ENCODE measurements at places on chromosomes 4 and X.

DNA sequence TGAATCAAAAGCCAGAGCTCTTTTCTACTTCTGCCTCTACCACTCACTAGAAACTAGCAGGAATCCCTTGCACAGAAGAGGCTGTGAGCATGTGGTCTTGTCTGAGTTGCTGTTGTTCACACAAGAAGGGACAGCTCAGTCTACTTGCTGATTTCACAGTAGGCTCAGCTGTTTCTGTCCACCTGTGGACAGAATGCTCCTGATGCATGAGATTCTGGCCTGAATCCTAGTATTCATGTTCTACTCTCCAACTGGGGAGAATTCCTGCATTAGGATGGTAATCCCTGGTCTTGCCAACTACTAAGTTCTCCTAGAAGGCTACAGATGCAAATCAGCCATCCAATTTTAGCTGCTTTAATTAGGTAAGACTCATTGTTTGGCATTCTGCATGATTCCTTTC lies 112.8 kb downstream of the PPA2 start:
- no peak for DNase-seq

GRCh38 chr4:98148856-98149255 lies 5.6 kb upstream of the STPG2 start:
- DNase-seq: no peak

DNA sequence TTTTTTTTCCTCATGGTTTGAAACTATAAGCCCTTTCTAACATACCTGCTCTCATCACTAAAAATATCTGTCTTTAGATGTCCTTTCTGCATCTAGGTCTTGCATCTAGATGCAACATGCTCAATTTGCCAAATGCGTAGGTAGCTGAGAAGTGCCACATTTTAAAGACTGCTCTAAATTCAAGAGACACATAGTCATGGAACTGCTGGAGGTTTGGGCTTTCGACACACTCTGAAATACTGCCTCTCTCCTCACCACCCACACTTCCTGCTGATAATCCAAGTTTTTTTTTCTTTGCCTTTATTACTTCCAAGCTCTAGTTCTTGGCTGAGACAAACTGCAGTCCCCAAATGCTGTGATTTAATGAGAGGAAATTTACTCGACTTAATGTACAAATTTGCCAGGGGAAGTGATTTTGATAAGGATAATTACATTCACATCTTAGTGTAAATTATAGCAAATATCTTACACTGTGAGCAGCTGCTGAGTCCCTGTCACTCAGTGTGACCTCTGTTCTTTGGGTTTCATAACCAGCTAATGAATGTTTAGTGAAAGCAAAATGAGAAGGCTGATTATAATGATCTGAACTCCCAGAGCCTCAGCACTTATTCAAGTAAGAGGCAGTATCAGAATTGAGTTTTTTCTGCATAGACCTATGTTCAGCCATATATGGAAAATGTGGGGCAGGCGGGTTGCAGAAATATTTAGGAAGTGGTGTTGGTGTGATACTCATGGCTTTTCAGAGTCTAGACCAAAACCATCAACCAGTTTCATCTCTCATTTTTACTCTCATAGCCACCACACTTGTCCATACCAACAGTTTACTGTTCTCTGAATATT lies 31.3 kb downstream of the DRD5 start:
- DNase-seq: no peak

DNA sequence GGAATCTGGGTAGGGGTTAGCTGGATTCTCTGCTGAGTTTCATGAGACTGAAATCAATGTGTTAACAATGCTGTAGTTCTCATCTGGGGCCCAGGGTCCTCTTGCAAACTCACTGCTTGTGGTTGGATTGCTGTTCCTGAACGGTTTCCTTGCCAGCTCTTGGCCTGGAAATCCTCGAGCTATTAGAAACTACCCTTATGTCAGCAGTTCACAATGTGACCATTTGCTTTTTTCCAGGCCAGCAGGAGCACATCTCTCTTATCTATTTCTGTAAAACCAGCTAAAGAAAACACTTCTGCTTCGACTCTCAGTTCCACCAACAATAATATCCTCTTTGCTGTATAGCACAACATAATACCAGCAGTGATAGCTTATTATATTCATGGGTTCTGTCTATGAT lies 140.1 kb upstream of the TRAM1L1 start:
- no peak for DNase-seq

- no peak for DNase-seq
Measured at GRCh38 chr4:11496351-11496829, 67.7 kb upstream of the HS3ST1 start.

DNA sequence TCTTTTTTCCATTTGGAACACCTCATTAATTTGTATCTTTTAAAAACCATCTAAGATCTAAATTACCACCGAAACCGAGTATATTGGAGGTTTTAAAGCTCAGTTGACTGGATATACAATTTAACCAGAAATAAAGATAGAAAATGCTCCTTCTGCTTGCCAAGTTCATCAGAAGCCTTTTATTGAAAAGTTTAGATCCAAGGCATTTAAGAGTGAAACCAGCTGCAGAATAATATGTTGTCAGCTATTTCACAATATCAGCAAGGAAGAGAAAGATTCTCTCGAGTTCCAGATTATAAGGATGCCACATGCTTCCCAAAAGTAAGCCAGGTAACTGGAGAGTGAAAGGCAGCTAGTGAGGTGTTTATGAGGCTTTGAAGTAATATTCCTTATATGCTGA lies 217.4 kb downstream of the DCTD start:
- DNase-seq: no peak

DNA sequence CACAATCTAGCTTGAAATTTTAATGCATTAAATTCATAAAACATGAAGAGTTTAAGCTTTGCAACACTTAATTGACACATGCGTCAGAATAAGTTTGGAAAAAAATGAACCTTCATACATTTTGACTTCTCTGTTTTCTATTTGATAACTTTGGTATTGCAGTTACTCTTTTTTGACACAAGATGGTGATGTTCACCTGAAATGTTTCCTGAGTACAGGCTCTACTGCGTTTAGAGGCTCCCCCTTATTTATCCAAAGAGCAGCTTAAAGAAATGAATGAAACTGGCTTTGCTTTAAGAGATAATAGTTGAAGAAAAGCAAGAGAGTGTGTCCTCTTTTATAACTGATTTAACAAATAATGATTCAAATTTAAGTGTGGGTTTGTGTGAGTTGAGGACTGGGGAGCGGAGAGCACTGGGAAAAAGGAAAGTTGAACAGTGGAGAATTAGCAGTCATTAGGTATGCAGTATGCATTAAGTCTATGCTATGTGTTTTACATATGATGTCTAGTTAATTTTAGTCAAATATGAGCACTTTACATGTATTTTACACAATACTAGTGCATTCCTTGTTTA lies 180.6 kb upstream of the NUDT6 start:
- no peak for DNase-seq

DNA sequence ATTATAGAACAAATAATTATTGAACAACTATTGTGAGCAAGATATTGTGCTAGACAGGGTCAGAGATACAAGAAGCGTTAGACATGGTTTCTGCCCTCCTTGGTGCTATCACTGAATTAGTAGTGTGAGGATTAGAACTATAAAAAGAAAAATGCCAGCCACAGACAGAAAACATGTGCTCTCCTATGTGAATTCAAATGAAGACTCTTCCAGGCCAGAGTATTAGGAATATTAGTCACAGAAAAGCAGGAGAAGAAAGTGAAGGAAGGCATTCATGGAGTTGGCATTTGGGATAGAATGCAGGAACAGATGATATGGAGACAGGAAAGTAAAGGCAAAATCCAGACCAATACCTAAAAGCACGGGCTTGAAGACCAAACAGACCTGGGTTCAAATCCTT lies 179.6 kb upstream of the TENM3 start:
- DNase-seq: no peak

GRCh38 chr4:24794916-24795665 lies at the start of gene SOD3:
Gene SOD3 (plus strand): TSS chr4:24795573. CDS start chr4:24799522, 3,949 bp downstream.
- no peak for DNase-seq

GRCh38 chr4:48467891-48468290 lies 15.3 kb upstream of the SLC10A4 start:
- DNase-seq: no peak

- DNase-seq: no peak
Measured at GRCh38 chr4:182916483-182917181, 554 bp downstream of the DCTD start.

GRCh38 chr4:86928400-86929255 lies 6.2 kb upstream of the AFF1 start:
- no peak for DNase-seq

- DNase-seq: no peak
Measured at GRCh38 chr4:55214172-55214571, 88.8 kb upstream of the KDR start.

DNA sequence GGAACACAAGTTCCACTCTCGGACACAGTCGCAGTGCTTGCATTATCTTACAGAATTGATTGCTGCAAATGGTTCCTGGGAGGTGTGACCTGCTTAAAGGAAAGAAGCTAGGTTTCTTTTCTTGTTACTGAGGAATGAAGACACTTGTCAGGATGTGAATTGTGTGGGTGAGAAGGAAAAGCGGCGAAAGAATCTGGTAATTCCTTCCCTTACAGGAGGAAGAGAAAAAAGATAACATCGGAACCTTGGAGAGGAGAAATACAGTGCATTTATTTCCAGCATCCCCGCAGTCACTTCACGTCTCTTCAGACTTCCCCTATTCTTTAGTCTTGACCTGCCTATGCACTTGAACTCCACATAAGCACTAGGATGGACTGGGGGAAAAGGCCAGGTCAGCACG lies 389 bp upstream of the CCSER1 start:
- DNase-seq: no peak

- DNase-seq: no peak
Measured at GRCh38 chr4:105546086-105546485, 6.3 kb upstream of the ARHGEF38 start.

DNA sequence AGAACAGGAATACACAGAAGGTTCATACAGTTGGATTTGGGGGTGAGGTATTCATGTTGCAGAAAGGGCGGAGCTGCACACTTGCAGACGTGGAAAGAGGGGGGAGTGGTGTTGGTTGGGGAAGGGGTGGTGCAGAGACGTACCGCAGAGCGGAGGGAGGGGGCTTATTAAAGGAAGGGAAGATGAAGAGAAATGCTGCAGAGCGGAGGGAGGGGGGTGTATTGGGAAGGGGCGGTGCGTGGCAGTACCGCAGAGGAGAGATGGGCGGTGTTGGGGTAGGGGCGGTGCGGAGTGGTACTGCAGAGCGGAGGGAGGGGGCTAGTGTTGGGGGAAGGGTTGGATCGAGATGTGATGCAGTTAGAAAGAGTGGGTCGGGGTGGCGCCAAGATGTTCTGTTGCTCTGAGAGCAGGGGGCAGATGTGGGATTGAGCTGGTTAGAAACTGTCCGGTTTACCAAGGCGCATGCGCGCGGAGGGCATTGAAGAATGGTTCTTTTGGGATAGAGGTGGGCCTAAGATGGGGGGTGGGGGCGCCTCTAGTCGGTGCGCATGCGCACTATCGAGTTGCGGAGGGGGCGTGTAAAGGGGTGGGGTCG lies 900 bp downstream of the TRO start:
- no peak for DNase-seq

GRCh38 chrX:63784902-63785707 lies at the start of gene ARHGEF9:
Gene ARHGEF9 (minus strand): TSS chrX:63785214. CDS start chrX:63785145, 69 bp downstream.
- no peak for DNase-seq

DNA sequence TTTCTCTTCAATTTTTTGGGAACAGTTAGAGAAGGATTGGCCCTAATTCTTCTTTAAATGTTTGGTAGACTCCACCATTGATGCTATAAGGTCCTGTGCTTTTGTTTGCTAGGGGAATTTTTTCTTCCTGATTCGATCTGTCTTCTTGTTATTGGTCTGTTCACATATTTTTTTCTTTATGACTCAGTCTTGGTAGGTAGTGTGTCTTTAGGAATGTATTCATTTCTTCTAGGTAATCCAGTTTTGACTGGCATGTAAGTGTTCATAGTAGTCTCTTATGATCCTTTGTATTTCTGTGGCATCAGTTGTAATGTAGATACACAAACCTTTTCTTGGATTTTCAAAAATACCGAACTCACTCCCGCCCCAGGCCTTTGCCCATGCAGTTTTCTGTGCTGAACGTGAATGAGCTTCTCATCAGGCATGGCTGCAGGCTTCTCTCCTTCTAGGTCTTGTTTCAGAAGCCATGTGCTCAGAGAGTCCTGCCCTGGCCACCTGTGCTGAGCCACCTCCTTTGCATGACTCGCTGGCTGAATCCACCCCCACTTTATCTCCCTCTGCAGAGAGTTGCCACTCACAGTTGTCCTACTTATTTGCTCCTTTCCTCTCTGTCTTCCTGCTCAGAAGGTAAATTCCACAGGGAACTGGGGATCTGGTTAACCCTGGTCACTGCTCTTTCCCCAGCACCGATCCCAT lies 67.0 kb downstream of the STK32B start:
- DNase-seq: no peak

- DNase-seq: no peak
Measured at GRCh38 chrX:37455381-37455780, 106.2 kb downstream of the PRRG1 start.

GRCh38 chrX:7294483-7294882 lies 146.5 kb upstream of the PUDP start:
- no peak for DNase-seq

GRCh38 chr4:92236877-92237276 lies 66.9 kb upstream of the GRID2 start:
- DNase-seq: no peak

- no peak for DNase-seq
Measured at GRCh38 chr4:48949086-48949485, 37.0 kb upstream of the CWH43 start.

DNA sequence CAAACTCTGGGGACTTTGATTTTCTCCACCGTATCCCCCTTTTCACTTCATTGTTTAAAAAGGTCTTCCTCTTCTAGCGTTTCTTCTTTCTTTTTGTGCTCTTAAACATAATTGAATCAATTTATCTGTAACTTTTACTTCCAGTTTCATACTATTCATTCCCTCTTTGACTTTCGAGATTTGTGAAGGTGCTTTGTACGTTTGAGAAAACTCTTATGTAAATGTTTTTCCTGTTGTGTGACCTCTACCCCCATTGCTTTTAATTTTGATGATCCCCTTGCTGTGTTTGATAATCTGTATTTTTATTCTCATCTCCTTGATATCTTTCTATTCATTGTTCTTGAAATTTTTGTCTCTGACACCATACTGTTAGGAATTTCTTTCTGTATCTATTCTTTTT lies 4.8 kb downstream of the USP38 start:
- no peak for DNase-seq

GRCh38 chr4:142405695-142406498 lies 440.2 kb downstream of the INPP4B start:
- peak; percentile 44 for DNase-seq

- DNase-seq: no peak
Measured at GRCh38 chrX:139211568-139212182, 318.9 kb upstream of the F9 start.

GRCh38 chrX:3176439-3176820 lies 135.2 kb downstream of the ARSF start:
- no peak for DNase-seq

- no peak for DNase-seq
Measured at GRCh38 chrX:8726031-8726652, 5.8 kb downstream of the ANOS1 start.

DNA sequence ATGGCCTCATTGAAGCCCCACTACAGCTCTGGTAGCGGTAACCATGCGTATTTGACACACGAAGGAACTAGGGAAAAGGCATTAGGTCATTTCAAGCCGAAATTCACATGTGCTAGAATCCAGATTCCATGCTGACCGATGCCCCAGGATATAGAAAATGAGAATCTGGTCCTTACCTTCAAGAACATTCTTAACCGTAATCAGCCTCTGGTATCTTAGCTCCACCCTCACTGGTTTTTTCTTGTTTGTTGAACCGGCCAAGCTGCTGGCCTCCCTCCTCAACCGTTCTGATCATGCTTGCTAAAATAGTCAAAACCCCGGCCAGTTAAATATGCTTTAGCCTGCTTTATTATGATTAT lies 876 bp downstream of the HPRT1 start:
- no peak for DNase-seq
